Stimulated activated CD4-positive, alpha-beta T cell treated with anti-CD3 and anti-CD28 coated beads, Interleukin-15, amount 100 ng/mL, for 1 hour (primary cell): ENCODE measurements at places on chromosomes 1 and 21.

DNA sequence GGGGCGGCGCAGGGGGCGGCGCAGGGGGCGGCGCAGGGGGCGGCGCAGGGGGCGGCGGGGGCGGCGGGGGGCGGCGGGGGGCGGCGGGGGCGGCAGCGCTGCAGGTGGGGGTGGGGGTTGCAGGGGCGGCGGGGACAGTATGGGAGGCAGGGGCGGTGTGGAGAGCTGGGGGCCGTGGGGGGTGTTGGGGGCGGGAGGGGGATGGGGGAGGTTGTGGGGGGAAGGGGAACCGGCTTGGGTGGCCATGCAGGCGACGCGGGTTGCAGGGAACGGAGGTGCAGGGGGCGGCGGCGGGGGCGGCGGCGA, 13.0 kb upstream of the SLC19A1 start:
- no peak for DNase-seq

GRCh38 chr1:53219711-53220110, 723 bp downstream of the CZIB start:
- no peak for DNase-seq

- no peak for DNase-seq
Measured at GRCh38 chr1:8903908-8904650, 25.6 kb upstream of the ENO1 start.

GRCh38 chr1:5768014-5768413, 224.2 kb downstream of the NPHP4 start:
- no peak for DNase-seq

DNA sequence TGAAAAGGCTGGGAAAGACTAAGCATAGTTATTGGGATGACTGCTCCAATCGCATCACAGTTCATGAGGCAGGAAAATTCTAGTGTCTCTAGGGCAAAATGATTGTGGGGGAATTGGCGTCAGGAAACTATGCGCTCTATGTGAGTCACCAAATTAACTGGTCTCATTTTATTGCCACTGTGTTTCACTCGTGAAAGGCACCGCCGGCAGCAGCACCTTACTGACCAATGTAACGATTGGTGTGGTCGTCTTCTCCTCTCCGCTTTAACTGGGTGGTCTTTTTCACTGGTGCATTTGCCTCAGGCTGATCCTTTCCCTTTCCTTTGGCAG, 83.5 kb downstream of the SPAG17 start:
- DNase-seq, result no peak

DNA sequence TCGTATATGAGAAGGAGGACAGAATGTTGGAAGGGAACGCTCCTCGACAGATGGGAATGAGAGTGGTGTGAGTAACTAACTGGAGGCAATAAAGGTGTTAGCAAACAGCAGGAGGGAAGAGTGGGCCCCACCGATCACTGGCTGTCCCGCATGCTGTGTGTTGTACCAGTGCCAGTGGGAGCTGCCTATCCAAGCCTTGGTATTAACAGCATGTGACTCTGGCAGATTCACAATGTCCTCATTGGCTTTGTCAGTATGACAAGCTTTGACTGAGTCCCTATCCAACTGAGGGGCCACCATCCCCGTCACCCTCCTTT, 188.3 kb downstream of the NRIP1 start:
- DNase-seq, result no peak

DNA sequence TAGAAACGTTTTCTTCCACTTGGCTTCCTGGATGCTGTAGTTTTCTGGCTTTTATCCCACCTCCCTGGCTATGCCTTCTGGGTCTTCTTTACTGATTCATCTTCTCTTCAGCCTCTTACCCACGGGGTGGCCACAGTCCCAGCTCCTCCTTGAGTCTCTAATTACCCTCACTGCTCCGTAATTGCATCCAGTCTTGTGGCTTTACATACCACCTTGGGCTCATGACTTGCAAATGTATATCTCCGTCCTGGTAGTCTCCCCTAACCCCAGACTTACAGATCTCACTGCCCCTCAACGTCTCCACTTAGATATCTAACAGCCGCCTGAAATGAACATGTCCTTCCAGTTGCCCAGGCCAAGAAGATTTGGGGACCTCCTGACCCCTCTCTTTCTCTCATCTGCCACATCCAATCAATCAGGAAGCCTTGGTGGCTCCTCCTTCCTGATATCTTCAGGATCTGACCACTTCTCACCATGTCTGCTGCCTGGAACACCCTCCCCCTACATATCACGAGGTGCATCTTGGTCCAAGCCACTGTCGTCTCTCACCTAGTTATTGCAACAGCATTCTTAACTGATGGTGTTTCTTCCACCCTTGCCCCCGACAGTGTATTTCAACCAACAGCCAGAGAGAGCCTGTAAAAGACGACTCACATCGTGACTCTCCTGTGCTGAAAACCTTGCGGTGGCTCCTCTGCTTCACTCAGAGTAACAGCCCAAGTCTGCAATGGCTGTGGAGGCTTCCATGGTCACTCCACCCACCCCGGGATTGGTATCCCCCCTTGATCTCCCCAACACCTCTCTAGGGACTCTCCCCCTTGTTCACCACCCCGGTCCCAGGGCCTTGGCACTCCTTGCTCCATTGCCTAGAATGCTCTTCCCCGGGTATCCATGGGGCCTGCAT, 219.0 kb upstream of the POU3F1 start:
- no peak for DNase-seq

- no peak for DNase-seq
Measured at GRCh38 chr1:168266644-168267186, 14.0 kb upstream of the TBX19 start.

- DNase-seq, result no peak
Measured at GRCh38 chr21:36845070-36845469, 121.4 kb downstream of the HLCS start.

DNA sequence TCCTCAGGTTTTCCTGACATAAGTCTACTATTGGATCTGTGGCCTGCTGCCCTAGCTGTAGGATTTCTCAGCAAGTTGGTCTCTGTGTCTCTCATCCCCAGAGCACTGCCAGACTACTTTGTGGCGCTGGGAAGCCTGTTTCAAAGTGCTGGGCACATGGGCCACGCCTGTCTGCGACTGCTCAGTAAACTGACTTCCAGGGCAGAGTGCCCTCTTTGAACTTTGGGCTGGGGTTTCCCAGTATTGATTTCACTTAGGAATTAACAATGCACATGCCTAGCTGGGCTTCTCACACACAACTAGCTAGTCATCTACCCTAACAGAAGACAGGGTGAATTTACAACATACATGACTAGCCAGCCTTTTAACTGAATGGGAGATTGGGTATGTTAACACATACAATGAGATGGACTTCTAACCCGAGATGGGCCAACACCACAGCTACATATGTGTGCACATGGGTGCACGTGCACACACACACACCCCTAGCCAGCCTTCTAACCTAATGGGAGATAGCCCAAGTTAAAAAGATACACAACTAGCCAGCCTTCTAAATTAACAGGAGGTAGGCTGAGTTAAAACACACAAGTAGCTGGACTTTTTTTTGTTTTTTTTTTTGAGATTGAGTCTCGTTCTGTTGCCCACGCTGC, 6.9 kb upstream of the TRIM17 start:
- DNase-seq, result no peak

GRCh38 chr1:231021540-231022031, 18.5 kb downstream of the FAM89A start:
- no peak for DNase-seq
